Endothelial cell of coronary artery (primary cell): ENCODE measurements at places on chromosomes 12 and 14. TPM values are rescaled to one million over a fixed set of nuclear protein-coding genes. Genes with fewer than 3 reads are reported as not detected.

KRT74 gene
- total RNA-seq, result not detected in 2 replicates

FUT8 gene
- total RNA-seq, result 41.1 and 60.5 TPM in 2 replicates

SLCO1B3 gene
- not detected in 2 replicates for total RNA-seq

BCL11B gene
- total RNA-seq, result 0.09 and 0.18 TPM in 2 replicates

RND1 gene
- total RNA-seq, result 1.5 and 2.9 TPM in 2 replicates

NRIP2 gene
- total RNA-seq, result not detected in 2 replicates

LRCOL1 gene
- 0.09 TPM in 1 of 2 replicates, not detected in the other for total RNA-seq

GALNT8 gene
- 0.56 and 0.63 TPM in 2 replicates for total RNA-seq

FOXM1 gene
- 5.3 and 6.2 TPM in 2 replicates for total RNA-seq

PPM1H gene
- 3.0 and 3.8 TPM in 2 replicates for total RNA-seq

SYNDIG1L gene
- not detected in 2 replicates for total RNA-seq

KRT73 gene
- not detected in 2 replicates for total RNA-seq

SETD1B gene
- 1.9 and 2.7 TPM in 2 replicates for total RNA-seq

LALBA gene
- not detected in 2 replicates for total RNA-seq

KRT6C gene
- not detected in 2 replicates for total RNA-seq

GRIN2B gene
- total RNA-seq, result not detected in 2 replicates

FAM90A1 gene
- total RNA-seq, result 0.09 TPM in 1 of 2 replicates, not detected in the other

LYSET gene
- total RNA-seq, result 8.9 and 9.0 TPM in 2 replicates

FERMT2 gene
- total RNA-seq, result 91.8 and 134 TPM in 2 replicates

GPHB5 gene
- total RNA-seq, result not detected in 2 replicates

FZD10 gene
- not detected in 2 replicates for total RNA-seq

RTN1 gene
- total RNA-seq, result 0.28 and 1.3 TPM in 2 replicates

HRK gene
- under 0.01 TPM in 1 of 2 replicates, not detected in the other for total RNA-seq

TAS2R7 gene
- 0.09 TPM in 1 of 2 replicates, not detected in the other for total RNA-seq

REP15 gene
- total RNA-seq, result 1.5 and 1.7 TPM in 2 replicates

KRT84 gene
- total RNA-seq, result not detected in 2 replicates

COX8C gene
- total RNA-seq, result not detected in 2 replicates

TTC7B gene
- 28.9 and 33.4 TPM in 2 replicates for total RNA-seq

TAS2R9 gene
- total RNA-seq, result 0.09 TPM in 1 of 2 replicates, not detected in the other

CIROP gene
- not detected in 2 replicates for total RNA-seq

AMDHD1 gene
- 0.09 TPM in 1 of 2 replicates, not detected in the other for total RNA-seq

SUSD6 gene
- total RNA-seq, result 9.0 and 14.2 TPM in 2 replicates

PITPNM2 gene
- total RNA-seq, result 4.6 and 9.7 TPM in 2 replicates

RNASE3 gene
- not detected in 2 replicates for total RNA-seq

AQP6 gene
- total RNA-seq, result 0.09 TPM in 1 of 2 replicates, not detected in the other

KCNA5 gene
- total RNA-seq, result not detected in 2 replicates

RPS6KL1 gene
- total RNA-seq, result 6.1 and 11.8 TPM in 2 replicates

AKT1 gene
- 191 and 220 TPM in 2 replicates for total RNA-seq

MAP3K9 gene
- under 0.01 TPM in 1 of 2 replicates, not detected in the other for total RNA-seq

PGF gene
- 285 and 395 TPM in 2 replicates for total RNA-seq

GAS2L3 gene
- total RNA-seq, result 13.6 and 28.0 TPM in 2 replicates

EML5 gene
- total RNA-seq, result under 0.01 TPM in 1 of 2 replicates, not detected in the other

FOXN4 gene
- total RNA-seq, result not detected in 2 replicates

PACS2 gene
- 49.5 and 71.0 TPM in 2 replicates for total RNA-seq

PTPRQ gene
- 0.28 TPM in 1 of 2 replicates, not detected in the other for total RNA-seq

OASL gene
- 0.19 and 0.36 TPM in 2 replicates for total RNA-seq

KRT77 gene
- total RNA-seq, result not detected in 2 replicates

CAPZA3 gene
- total RNA-seq, result not detected in 2 replicates

TUNAR gene
- total RNA-seq, result under 0.01 TPM in 1 of 2 replicates, not detected in the other

MMP19 gene
- total RNA-seq, result 0.27 and 2.6 TPM in 2 replicates

GALC gene
- total RNA-seq, result 14.6 and 17.7 TPM in 2 replicates
